ENCODE measurements at places on chromosomes 16 and 17.

- DNase-seq, result no peak
Measured at GRCh38 chr16:57427307-57427706, 19.9 kb downstream of the CIAPIN1 start.

DNA sequence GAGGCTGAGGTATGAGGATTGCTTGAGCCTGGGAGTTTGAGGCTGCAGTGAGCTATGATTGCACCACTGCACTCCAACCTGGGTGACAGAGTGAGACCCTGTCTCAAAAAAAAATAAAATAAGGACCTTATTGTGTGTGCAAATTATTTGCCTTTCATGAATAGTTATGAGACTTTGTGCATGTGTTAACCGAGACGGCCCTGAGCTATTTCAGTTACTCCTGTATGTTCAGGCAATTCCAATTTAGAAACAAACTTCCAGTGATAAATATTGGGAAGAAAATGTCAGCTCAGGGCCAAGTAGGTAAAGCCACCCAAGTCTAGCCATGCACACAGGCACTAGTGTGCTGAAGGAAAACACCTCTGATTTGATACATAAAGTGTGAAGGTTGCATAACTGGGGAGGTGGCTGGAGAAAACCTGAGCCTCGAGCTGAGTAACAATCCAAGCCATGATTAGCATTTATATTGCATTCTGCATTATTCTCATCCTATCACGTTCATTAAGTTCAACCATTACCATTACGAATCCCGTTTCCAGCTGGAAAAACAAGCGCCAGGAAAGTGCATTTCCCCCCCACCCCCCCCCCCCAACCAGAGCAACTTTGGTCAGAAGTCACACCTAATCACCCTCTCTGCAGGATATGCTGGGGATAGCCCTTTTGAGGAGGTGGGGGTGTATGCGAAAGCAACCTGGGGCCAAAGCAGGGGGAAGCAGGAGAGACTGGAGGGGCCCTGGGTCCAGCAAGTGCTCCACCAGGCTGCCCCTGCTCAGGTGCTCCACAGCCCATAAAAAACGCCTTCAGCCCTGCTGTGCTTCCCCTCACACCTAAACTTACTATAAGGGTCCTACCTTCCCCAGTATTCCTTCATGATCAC is 18.6 kb upstream of the ENDOV start:
- DNase-seq, result no peak

DNA sequence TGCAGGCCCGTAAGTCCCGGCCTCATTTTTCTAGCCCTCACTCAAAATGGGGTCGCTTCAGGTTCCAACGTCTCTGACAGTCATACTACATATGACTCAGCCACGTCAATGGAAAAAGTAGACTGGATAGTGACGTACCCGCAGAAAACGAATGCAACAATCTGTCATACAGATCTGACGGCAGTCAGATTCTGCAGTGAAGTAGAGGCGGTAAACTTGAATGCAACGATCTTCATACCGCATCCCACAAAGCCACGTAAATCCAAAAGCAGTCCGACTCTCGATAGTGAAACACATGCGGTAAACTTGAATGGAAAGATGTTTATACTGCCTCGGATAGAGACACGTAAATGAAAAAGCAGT is 38.4 kb upstream of the ARL4D start:
- DNase-seq, result peak; percentile 34

GRCh38 chr17:57080718-57081117 is 4.3 kb upstream of the AKAP1 start:
- no peak for DNase-seq

DNA sequence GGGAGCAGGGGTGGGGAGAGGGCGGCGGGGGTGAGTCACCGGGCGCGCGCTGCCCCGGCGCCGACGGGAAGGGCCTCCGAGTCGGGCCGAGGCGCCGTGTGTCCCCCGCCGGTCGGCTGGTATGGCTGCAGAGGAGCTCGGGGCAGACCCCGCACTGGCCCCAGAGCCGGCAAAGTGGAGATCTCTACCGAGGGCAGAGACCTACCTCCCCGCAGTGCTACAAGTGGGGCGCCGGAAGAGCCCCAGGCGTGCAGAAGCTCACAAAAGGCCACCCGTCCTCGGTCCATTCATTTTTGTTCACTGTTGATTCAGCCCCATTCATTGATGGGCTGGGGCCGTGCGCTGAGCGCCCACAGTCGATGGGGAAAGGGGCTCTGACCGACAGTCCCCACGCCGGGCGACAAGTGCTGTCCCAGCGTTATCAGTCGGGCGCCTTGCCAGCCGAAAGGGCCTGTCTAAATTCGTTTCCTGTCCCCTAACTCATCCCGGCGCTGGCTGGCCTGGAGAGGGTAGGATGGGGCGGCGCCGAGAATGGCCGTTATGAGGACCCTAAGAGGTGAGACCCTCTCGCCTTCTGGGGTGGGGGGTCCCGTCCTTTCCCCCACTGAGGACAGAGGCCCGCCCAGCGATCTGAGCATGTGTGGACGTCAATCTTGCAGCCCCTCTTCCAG is 709 bp upstream of the ENO3 start:
- DNase-seq, result peak; percentile 39

DNA sequence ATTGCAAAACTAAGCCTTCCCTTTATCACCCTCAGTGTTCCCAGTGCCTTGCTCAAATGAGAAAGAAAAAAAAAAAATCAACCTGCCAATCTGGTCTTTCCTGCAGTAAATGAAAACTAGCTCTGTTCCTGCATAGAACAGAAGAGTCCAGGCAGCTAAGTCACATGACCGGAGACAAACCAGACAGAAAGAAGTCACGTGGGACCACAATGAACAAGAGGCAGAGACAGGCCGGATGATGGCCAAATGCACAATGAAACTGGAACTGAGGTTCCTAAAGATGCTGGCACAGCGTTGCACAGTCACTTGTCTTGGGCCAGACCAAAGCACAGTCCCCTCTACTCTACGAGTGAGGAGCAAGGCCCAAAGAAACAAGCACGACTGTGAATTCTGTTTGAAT is 172.5 kb downstream of the GRIN2A start:
- DNase-seq, result no peak

DNA sequence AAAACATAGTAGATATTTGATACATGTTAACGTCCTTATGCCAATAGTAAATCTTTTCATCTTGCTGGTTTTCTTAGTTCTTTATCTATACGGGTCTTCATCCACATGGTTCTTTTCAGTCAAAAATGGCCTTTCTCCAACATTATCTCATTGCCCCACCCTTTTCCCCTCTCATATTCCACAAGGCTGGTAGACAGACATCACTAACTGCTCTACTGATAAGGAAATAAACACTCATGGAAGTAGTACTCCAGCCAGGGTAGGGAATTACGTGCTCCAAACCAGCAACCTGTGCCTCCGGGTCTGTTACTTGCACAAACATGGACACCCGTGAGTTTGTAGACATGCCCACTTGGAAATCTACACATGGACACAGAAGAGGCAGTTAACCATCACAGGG is 141.4 kb downstream of the XYLT1 start:
- no peak for DNase-seq

- no peak for DNase-seq
Measured at GRCh38 chr17:21394265-21394664, 18.1 kb downstream of the KCNJ12 start.

DNA sequence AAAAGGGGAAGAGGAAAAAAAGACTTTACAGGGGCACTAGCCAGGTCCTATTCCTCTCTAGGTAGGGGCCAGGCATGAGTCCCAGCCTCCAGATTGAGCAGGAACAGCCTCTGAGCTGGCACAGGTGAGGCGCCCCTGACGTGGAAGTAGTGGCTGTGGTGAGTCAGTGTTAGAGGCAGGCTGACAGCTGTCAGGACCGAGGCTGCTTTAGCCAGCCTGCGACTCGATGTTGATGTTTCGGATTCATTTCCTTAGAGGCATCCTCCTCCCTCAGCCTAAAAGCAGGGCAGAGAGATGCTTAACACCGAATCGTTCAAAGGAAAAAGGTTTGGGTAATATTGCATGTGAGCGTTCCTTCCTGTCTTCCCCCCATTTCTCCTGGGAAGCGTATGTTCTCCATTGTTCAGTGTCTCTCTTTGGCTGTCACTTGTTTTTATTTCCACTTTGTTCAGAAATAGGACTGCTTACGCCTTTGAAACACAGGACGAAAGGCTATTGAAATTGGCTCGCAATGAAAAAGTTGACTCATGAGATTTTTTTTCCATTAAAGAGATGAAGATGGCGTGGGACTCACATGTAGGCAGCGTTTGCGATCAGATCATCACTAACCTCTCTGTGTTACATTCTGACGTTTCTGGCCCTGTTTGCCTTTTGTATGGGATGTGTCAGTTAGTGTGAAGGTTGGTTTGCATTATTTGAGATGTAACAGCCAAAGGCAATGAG is 1.3 kb downstream of the KIAA0513 start:
- peak; percentile 82 for DNase-seq

GRCh38 chr16:86740906-86741799 is 162.8 kb downstream of the FOXL1 start:
- DNase-seq, result no peak

GRCh38 chr17:77074681-77075080 is 66.1 kb upstream of the SEC14L1 start:
- DNase-seq, result no peak

DNA sequence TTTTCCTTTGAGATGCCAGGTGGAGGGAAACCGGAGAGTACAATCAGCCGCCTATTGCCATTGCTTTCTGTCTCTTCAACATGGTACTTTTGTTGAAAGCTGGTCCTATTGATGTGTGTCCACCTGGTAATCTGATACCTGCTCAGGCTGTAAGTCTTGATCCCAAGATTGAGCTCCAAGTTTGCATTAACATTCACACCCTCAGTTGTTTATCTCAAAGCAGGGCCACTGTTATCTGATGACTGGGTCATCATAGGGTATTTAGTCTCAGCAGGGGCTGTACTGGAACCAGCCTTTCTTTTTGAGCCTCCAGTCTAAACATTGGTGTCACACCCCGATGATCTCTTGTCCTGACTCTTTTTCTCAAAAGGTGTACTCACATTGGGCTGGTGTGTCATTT is 370.3 kb upstream of the TOM1L1 start:
- no peak for DNase-seq

DNA sequence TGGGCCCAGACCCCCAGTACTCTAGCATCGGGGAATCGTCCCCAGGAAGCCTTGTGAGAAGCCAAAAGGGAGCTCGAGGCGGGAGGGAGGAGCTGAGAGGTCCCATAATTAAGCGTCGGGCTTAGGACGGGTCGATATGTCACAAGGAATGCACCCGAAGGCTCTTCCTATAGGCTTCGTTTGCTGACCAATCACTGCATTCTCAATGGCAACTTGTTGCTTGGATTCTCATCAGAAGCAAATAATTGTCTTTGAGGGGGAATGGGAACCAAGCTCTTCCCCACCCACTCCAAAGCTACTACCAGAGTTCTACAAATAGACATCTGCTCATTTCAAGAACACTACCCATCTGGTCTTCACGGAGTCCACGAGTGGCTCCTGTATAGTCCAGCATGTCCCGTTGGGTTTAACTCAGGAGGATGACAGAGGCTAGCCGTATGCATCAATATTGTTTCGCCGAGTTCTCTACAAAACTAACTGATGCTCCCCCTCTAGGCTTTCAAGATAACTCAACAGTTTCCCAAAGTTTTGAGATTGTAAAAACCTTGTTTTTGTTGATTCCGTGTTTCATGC is 628 bp upstream of the BLMH start:
- no peak for DNase-seq

- no peak for DNase-seq
Measured at GRCh38 chr17:77742579-77742978, 215.9 kb upstream of the TNRC6C start.

DNA sequence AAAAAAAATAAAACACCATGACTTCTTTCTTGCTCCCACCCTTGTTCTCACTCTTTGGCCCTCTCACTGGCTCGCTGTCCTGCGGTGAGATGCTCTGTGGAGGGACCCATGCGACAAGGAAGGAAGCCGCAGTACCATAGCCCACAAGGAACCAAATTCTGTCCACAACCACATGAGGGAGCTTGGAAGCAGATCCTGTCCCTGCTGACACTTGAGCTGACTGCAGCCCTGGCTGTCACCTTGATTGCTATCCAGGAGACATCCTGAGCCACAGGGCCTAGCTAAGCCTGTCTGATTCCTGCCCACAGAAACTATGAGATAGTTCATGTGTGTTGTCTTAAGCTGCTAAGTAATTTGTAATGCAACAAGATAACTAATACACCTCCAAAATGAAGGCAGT is 4.8 kb upstream of the MT2A start:
- no peak for DNase-seq
